ENCODE measurements at places on chromosomes 12 and 14.
A peak's percentile ranks its signal among the peaks of the same experiment; 100 is the strongest.

GRCh38 chr12:88643685-88644084, 63.4 kb upstream of the KITLG start:
- no peak for DNase-seq

DNA sequence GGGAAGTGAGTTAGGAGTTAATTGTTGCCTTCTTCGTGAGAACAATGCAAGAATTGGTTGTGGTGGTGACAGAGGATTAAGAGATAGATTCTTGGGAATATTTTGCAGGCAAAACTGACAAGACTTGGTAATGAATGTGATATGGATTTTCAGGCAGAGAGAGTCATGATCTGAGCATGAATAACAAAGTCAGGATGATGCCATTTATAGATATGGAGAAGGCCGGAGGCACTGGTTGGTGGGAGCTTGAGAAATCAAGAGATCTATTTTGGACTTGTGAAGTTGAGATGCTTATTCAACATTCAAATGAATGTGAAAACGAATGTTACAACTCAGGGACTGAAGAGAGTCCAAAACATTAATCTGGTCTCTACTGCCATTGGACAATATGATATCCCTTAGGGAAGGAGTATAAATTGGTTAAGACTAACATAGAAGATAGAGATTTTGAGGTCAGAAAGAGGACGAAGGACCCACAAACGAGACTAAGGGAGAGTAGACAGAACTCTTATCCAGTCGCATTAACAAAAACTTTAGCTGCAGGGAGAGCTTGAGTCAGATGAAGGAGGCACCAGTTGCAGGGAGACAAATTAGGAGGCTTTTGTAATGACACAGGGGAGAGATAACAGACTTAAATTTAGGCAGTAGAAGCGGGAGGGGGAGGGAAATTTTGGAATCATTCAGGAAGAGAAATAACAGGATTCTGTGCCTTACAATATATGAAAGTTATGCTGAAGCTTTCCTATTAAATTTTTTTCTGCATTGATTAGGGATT, 1090.6 kb downstream of the GALC start:
- no peak for DNase-seq

DNA sequence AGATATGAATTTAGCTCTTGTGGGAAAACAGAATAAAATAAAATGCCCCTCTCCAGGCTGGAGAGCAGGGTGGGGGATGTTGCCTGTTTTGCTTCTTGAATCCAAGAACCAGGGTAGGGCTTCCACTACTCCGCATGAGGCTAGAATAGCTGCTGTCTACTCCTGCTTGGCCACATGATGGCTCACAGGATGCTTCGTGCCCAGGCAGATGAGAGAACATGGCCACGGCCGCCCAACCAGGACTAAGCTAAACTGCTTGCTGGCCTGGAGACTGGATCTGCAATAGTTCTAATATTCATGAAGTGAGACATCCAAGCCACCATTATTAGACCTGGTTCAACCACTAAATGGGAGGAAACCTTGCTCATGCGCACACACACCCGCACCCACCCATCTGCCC, 122.2 kb upstream of the METAP2 start:
- DNase-seq = no peak

DNA sequence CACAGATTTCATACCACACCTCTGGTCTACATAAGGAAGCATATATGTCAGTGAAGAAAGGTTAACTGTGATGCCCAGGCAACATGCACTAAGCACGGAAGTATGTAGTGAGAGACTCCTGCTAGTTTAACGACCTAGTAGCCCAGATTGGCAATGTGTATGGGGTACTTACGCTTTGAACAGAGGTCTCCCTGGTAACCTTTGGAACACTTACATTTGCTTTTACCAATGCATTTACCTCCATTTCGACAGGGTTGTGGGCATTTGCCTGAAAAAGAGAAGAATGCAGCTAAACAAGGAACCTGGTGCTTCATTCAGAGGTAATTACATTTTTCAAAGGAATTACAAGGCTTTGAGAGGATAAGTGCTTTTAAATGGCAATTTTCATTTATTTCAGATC, 65.2 kb downstream of the WIF1 start:
- DNase-seq = no peak

GRCh38 chr14:103332143-103332919, 1.7 kb upstream of the EIF5 start:
- no peak for DNase-seq

GRCh38 chr14:31360919-31361662, 59.3 kb downstream of the HEATR5A start:
- peak; percentile 67 for DNase-seq

DNA sequence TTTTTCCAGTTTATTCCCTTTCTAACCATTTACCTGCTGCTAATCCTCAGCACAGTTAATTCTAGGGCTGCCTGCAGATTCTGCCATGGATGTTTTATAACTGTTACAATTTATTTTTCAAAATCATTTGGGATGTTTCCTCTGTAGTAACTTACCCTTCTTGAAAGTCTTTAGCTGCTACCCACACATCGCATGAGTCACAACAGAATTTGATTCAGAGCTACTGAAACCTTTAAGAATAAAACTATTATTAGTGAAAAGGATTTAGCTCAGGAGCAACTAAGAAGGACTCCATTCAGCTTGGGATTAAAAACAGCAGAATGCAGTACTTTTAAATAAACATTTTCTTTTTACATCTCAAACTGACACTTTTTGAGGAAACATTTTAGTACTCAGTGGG, 41.7 kb upstream of the RGS6 start:
- no peak for DNase-seq

DNA sequence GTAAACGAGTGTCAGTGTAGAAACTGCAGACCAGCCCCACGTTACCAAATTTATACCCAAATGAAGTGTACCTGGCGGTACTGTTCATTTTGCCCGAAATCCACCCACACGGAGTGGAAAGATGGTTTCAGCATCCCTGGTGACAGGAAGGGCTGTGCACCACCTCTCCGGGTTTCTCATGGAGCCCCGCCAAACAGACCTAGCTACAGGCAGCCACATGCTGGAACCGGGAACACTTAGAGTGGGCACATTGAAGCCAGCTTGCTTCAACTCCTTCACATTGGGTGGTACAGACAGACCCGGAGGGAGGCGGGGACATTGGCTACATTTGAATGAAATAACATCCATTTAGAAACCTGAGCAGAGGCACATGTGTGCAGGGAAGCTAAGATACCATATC, 84.4 kb downstream of the PPP2R5C start:
- DNase-seq = no peak

- DNase-seq = no peak
Measured at GRCh38 chr12:50110762-50111351, 1.2 kb upstream of the COX14 start.

GRCh38 chr14:24903337-24903736, 146.6 kb downstream of the STXBP6 start:
- peak; percentile 38 for DNase-seq

DNA sequence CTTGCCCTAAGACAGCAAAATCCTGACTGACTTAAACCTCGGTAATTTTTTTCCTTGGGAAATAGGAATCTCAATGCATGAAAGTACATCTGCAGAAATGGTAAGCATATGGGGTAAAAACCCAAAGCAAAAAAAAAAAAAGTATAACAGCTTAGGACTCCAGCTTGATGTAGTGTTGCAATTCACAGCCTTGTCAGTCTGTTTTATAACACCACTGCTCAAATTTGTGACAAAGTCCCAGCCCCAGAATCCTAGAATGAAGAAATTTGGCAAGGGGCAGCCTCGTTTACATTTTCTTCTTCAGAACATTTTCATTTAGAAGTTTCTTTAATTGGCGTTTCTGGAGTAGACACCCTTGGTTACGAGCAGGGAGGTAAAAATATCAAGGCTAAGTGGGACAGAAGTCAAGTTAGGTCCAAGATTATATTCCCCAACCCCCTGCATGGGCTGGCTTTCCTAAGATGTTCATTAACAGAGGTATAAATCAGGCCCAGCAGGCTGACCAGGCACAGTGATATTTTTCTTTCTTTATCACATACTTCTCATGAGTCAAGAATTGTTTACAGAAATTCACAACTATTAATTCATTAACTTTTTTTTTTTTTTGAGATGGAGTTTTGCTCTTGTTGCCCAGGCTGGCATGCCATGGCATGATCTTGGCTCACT, 424.0 kb downstream of the RMST start:
- DNase-seq = no peak

DNA sequence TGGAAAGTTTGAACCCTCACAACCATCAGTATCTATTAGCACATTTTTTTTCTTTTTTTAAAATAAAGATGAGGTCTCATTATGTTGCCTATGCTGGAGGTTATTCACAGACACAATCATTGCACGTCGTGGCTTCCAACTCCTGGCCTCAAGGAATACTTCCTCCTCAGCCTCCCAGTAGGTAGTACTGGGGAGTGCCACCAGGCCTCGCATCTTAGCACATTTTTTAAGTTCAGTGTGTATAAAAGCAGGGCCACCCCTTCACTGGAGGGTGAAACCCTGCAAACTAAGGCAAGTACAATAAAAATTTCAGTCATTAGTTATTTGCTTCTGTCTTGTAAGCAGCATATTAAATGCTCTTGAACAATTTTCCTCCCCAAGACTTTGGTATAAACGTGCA, 114.2 kb upstream of the SINHCAF start:
- DNase-seq = no peak

DNA sequence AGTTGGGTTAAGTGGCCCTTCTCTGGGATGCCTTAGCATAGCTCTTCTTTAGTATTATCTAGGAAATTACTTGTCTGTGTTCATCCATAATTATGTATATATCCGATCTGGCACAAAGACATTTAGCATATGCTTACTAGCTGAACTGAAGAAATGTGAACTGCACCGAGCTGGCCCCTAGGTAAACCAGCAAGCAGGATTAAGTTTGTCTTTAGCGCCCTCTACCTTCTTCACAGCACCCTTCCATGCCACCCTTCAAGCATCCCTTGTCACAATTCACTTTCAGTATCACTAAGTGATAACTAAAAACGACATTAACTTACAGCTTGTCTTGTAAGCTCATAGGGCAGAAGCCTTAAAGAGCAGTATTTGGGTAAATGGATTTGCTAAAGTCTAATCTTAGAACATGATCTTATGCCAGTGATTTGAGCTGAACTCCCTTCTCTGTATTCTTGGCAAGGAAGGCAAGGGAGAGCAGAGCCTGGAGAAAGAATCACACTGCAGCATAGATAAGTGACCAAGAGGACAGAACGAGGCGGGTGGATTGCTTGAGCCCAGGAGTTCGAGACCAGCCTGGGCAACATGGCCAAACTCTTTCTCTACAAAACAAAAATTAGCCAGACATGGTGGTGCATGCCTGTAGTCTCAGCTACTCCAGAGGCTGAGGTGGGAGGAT, 2.6 kb upstream of the HAL start:
- DNase-seq = no peak

DNA sequence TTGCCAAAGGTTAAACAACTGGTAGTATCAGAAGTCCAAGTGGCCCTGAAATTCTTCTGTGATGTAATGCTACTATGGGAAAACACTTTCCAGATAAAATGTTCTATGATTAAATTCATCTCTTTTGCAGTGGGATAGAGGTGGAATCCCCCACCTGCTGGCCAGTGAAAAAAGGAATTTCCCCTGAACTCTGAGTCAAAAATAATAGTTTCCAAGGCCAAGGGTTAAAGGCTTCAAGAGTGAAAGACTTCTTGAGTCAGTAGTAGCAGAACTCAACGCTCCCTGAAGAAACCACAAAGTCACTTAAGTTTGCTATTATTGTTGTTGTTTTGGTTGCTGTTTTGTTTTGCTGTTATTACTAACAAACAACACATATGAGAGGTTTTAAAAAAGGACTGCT, 330.8 kb downstream of the SOX5 start:
- DNase-seq = no peak

DNA sequence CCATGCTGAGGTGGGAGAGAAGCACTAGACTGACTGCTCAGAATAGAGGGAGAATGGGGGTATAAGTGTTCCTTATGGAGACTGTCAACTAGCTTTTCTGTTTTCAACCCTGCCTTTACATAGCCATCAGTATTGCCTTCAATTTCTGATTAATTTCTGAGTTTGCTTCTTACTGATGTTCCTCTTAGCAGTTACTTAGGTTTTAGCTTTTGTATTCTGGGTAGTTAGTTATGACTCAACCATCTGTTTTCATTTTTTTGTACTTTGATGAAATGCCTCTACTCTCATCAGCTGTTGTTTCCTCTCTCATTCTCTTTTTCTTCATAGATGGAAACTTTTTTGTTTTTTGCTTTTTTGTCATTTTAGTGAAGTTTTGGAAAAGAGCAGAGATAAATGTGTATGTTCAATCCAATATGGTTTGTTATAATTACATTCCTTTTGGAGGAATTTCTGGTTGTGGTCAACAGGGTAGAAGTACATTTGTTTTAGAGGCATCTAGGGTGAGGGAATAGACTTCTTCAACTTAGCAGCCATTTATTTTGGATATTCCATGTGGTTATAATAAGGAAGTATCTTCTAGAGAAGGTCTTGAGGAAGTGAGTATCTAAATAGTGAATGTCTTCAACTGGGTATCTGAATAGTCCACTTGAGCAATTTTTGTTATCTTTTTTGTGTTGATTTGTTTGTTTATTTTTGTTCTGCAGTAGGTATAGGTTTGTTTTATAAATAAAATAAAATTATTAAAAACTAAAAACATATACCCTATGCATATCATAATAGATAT, 29.6 kb downstream of the PMCH start:
- no peak for DNase-seq

- no peak for DNase-seq
Measured at GRCh38 chr12:113792450-113792849, 173.7 kb downstream of the RBM19 start.

GRCh38 chr12:50746431-50746830, 17.5 kb upstream of the ATF1 start:
- no peak for DNase-seq

DNA sequence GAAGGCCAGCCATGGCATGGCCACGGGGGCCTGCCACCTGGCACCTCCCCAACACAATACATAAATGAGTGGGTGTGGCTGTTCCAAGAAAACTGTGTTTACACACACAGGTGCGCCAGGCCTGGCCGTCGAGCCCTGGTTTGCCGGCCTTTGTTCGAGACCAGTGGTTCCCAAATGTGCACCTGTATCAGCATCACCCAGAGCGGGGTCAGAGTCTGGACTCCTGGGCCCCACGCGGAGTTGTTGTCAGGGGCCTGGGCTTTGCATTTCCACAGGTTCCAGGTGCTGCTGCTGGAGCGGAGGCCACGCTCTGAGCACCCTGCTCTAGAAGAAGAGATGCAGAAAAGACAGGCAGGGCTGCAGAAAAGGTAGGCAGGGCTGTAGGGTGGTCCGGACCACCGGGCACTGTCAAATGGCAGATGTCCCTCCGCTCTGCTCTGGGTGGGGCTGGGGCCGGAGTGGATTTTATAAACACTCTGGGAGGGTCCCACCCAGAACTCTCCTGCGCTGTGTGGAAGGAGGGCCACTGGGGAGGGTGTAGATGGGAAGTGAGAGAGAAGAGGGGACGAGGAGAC, 4.2 kb upstream of the ASPG start:
- DNase-seq = no peak

DNA sequence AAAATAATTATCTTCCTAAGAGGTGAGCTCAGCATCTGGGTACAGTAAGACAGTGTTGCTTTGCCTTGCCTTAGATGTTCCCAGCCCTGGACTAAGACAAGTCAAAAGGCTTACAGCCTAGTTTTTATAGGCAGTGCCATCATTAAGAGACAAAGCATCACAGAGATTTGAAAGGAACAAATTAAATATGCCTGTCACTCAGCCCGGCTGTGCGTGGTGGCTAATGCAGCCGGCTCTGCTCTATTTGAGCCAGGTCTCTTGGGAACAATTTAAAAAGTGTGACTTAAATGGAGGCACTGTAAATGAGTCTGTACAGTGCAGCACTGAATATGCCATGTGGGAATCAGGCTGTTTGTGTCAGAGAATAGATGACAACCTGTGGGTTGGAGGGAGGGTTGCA, 1687.4 kb upstream of the FLRT2 start:
- DNase-seq = no peak
